ENCODE measurements at places on chromosomes 5 and 9.

- no peak for DNase-seq
Measured at GRCh38 chr9:98881836-98882568, 61.7 kb upstream of the COL15A1 start.

GRCh38 chr5:83306572-83307241 is 164.8 kb upstream of the VCAN start:
- DNase-seq: no peak

DNA sequence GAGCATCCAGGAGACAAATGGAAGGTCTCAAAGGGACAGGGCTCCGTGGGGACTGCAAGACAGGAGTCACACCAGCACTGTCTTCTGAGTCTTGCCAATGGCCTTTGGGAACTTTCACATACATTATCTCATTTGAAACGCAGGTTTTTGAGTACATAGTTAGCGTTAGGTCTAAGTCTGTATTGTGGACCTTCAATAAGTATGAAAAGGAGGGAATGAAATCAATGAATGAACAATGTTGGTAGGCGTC is 442 bp upstream of the DCTN4 start:
- DNase-seq: no peak

DNA sequence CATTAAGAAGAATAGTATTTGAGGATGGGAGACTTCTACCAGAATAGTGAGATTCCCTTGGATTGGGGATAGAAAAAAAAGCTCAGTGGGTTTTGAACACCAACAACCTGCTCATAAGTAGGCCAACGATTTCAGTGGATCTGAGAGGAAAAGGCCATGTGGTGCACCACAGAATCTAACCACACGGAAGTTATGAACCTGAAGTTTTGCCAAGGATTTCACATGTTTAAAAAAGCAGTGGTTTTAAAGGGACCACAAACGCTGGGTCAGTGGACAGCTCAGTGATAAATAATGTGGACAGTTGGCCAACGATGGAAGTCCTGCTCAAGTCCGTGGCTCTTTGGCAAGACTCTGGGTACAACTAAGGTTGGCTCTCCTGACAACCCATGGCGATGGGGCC is 107.2 kb upstream of the TXNDC8 start:
- no peak for DNase-seq

- DNase-seq: no peak
Measured at GRCh38 chr5:164020116-164020515, 514.7 kb downstream of the MAT2B start.

DNA sequence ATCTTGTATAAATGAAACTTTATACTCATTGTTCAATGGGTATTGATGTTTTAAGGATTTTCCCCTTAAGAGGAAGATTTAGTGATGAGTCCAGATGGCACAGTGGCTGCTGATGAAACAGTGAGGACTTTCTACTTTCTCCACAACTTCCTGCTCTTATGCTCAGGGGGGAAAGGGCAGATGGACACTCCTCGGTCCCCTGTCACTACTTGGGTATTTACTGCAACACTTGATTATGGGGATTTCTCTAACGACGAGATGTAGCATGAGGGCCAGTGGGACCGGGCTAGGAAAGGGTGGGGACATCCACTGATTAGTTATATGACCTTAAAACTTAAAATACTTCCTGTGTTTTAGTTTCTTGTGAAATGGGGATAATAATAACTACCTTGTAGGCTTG is 146.1 kb upstream of the HMHB1 start:
- DNase-seq: no peak

DNA sequence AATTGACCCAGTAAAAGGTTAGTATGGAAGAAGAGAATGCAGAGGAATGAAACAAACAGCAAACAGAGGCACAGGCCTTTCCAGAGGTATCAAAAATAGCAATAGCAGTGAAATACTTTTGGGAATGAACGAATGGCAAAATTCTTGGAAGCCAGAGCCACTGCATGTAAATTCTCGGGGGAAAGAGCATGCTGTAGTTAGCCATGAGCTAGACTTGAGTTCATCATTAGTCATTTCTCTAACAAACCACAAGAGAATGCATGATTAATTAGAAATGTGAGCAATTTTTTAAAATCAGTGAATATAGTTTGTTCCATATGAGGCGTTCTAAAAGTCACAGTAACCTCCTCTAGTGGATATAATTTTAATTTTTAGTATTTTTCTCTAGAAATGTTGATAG is 170.3 kb upstream of the PRR16 start:
- DNase-seq: no peak

- no peak for DNase-seq
Measured at GRCh38 chr5:1110307-1111240, 1.3 kb downstream of the SLC12A7 start.

DNA sequence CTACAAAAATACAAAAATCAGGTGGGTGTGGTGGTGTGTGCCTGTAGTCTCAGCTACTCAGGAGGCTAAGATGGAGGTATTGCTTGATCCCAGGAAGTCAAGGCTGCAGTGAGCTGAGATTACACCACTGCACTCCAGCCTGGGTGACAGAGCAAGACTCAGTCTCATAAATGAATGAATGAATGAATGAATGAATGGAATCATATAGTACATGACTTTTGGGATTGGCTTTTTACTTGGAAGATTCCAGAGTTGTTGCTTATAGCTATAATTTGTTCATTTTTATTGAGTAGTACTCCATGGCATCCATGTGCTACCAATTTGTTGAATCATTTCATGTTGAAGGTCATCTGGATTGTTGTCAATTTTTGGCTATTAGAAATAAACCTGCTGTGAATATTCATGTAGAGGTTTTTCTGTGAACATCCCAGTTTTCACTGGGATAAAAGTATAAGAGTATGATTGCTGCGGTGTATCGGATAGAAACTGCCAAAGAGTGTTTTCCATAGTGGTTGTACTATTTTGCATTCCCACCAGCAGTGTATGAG is 19.9 kb downstream of the ERBIN start:
- no peak for DNase-seq

DNA sequence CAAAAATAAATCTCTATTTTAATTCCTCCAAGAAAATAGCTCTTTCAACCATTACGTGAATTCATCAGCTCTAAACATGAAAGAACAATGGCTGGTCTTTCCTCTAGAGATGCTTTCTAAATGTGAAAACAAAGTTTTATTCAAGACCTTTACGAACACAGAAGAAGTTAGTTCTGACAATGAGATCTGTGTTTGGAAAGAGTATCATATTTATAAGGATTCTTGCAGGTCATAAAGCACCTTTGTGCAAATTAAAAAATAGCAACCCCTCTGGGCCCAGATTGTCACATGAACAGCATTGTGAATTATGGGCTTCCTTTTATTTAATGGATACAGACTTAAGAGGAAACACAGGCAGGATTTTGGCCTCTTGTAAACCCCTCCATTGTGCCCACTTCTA is 17.7 kb upstream of the FTMT start:
- DNase-seq: no peak

- no peak for DNase-seq
Measured at GRCh38 chr5:91416491-91416890, 33.4 kb upstream of the ARRDC3 start.

All from T-helper 17 cell (primary cell).